Activated gamma-delta T cell treated with Interleukin-2 at 50 U/mL for 16 hours (primary cell): ENCODE measurements at places on chromosomes 12 and 14.

DNA sequence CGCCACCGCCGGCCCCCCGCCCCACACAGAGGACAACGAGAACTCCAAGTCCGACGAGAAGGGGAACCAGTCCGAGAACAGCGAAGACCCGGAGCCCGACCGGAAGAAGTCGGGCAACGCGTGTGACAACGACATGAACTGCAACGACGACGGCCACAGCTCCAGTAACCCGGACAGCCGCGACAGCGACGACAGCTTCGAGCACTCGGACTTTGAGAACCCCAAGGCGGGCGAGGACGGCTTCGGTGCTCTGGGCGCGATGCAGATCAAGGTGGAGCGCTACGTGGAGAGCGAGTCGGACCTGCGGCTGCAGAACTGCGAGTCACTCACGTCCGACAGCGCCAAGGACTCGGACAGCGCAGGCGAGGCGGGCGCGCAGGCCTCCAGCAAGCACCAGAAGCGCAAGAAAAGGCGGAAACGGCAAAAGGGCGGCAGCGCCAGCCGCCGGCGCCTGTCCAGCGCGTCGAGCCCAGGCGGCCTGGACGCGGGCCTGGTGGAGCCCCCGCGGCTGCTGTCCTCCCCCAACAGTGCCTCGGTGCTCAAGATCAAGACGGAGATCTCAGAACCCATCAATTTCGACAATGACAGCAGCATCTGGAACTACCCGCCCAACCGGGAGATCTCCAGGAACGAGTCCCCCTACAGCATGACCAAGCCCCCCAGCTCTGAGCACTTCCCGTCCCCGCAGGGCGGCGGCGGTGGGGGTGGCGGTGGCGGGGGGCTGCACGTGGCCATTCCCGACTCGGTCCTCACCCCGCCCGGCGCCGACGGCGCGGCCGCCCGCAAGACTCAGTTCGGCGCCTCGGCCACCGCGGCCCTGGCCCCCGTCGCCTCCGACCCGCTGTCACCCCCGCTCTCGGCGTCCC lies 150.9 kb downstream of the EGLN3 start:
- no peak for DNase-seq

- no peak for DNase-seq
Observed at GRCh38 chr14:56085471-56085870, 32.7 kb upstream of the PELI2 start.

DNA sequence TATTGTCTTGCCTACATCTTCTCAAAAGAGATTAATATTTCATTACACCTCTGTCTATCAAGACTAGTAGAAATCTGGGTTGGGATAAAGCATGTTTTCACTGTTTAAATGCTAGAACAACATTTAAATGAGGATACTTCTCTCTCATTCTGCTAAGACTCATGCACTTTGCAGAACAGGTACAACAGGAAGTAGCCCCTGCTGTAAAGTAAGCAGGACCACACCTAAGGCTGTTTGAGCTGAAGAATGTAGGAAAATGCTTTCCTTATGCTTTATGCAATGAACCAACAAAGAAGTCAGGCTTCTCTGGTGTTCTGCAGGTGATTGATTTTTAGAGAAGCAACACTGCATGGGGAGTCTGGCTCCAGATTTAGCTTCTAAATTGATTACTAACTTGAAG lies 89.4 kb downstream of the PAX9 start:
- no peak for DNase-seq

DNA sequence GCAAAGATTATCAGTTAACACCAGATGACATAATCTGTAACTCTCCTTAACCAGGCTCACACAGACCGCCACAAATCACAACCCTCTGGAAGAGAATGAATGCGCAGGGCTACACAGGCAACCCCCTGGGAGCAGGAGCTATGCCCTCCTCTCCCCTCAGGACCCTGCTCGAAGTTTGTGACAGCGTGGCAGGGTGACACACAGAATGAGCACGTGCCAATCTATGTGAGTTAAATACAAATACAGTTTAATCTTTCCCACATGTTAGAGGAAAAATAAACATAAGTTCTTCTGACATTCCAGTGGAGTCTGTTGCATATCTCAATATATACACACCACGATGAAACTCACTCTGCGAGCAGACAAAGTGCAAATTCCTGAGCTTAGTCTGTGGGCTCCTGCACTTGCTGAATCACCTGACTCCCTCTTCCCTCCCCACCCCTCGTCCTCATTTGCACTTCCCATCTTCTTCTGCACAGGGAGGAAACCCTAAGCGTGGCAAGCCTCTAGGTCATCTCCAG lies 37.6 kb downstream of the BCAT1 start:
- DNase-seq, result no peak

DNA sequence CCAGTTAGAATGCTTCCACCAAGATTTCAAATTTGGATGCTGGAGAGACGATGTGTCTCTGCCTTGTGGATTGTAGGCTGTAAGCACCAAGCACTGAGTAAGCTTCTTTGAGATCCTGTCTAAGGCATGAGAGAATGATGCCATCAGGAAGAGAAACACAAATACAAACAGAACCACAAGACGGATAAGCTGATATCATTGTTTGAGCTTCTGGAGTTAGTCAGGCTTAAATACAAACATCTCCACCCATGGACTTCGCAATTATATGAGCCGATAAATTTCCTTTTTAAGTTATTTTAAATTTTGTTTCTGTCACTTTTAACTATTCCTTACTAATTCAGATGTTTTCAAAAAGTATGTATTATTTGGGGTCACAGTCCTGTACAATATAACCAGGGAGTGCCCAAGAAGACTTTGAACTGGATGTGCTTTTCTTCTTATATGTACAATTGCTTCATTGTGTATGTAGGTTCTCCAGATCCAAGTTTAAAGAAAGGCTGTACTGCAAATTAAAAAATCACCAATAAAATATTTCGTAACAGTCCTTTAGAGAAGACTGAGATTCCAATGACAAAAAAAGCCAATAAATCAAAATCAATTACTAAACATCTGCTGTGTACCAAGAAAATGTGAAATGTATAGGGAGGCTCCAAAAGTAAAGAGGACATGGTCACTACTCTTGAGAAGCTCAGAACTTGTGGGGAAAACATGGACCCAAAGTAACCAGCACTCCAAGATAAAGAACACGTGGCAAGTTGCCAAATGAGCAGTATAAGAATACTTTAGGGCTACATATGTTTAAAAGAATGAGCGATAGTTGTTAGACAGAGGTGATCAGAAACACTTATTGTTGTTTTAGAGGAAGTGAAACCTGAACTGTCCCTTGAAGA lies 274.1 kb downstream of the ADAMTS20 start:
- no peak for DNase-seq

- no peak for DNase-seq
Observed at GRCh38 chr14:68018598-68018997, 199.0 kb downstream of the RAD51B start.

DNA sequence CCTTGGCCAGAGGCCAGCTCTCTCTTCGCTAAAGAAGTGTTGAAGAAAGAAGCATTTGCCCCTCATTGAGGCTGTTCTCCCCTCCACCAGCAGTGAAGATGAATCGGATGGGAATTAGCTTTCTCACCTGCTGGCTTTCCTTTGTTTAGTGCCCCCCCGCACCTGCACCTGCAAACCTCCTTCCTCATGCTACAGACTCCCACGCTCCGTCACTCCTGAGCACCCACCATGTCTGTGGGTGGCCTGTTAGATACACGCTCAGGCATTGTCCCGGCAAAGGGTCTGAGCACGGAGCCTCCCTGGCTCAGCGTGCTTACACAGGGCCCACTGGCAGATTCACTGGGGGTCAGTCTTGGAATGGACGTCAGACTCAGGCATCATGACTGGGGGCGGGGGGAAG lies 121.6 kb downstream of the GLT1D1 start:
- no peak for DNase-seq

GRCh38 chr14:89187501-89187900 lies 229.5 kb downstream of the FOXN3 start:
- DNase-seq, result no peak

DNA sequence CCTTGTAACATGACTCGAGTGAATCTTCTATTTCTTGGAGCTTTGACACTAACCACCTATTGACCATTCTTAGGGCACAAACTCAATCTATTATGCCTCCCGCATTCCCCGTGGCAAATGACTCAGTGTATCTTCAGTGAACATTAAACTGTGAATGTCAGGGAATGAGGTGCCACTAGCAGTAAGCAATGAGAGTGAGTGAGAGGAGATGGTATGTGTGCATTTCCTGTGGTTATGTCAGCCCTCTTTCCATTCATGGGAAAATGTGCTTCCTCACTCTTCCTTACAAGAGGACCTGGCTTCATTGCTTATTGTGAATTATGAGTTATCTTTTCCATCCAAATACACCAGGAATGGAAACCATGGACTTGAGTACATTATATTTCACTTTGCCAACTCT lies 229.2 kb downstream of the EMP1 start:
- no peak for DNase-seq

- no peak for DNase-seq
Observed at GRCh38 chr14:57364659-57365450, 25.5 kb upstream of the NAA30 start.

- DNase-seq, result no peak
Observed at GRCh38 chr12:57033431-57033830, 16.5 kb downstream of the MYO1A start.

DNA sequence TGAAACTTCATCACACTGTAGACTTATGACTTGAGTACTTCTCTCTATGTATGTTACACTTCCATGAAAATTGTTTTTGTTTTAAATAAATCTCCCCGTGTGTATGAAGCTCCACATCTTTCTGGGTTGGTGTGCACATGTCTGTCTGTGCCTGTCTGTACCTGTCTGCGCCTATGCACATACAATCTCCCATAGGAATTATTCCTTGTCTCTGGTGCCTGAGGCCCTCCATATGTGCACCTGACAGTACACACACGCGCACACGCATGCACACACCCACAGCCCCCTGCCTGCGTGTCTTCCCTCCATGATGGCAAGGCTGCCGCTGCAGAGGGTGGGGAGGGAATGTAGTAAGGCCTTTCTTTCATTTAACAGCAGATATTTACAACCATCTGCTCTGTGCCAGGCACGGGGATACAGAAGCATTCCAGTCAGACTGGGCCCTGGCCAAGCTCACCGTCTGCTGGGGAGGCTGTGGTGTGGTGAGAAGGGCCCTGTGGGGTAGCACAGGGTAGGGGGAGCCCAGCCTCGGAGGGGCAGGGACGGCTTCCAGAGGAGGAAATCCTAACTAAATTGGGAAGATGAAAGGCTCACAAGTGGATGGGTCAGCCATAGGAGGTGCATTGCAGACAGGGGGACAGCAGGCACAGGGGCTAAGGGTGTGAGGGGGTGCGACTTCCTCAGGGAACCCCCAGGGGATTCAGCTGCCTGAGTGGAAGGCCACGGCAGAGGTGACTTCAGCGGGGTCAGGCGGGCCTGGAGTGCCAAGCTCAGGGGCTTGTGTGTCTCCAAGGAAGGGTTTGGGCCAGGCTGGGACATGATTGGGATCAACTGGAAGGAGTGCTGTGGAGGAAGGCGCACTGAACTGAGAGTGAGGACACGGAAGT lies 26.1 kb downstream of the KRT8 start:
- DNase-seq, result no peak

GRCh38 chr14:59538936-59539335 lies 37.7 kb downstream of the CCDC175 start:
- DNase-seq, result no peak

DNA sequence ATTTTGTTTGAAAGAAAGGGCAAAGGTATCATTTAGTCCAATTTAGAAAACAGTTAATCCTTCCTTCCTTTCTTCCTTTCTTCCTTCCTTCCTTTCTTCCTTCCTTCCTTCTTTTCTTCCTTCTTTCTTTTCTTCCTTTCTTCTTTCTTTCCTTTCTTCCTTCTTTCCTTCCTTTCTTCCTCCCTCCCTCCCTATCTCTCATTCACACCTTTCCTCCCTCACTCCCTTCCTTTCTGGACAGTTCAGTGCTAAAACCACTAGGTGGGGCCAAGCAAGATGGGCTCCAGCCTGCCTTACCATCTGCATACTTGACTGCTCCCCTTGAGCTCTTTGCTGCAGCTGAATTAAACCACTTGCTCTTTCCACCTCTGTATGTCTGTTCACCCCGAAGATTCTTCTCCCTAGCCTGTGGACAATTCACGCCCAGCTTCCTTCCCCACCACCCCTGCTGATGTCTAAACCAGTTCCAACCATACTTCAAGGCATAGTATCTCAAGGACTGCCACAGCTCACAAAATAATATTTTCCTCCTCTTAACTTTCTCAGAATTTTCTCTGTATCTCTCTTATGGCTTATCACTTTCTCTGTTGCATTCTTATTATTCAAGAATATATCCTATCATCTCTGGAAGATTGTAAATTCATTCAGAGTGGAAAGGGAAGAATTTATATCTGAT lies 78.0 kb downstream of the DBX2 start:
- no peak for DNase-seq

DNA sequence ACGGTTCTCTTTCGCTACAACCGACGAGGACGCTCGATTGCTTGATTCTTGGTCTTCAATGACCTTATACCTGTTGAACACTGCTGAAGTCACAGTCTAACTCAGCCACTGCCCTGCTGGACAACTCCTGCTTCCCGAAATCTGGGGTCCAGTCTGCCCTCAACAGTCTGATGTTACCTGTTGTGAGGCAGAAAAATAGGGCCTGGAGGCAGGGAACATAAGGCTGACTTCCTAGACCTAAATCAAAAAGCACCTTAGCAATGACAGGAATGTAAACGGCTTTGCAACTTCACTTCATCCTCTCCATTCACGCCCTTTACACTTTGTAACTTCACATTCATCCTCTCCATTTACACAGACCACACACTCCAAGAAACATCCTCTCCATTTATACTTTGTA lies 597 bp upstream of the GLTP start:
- DNase-seq, result no peak

DNA sequence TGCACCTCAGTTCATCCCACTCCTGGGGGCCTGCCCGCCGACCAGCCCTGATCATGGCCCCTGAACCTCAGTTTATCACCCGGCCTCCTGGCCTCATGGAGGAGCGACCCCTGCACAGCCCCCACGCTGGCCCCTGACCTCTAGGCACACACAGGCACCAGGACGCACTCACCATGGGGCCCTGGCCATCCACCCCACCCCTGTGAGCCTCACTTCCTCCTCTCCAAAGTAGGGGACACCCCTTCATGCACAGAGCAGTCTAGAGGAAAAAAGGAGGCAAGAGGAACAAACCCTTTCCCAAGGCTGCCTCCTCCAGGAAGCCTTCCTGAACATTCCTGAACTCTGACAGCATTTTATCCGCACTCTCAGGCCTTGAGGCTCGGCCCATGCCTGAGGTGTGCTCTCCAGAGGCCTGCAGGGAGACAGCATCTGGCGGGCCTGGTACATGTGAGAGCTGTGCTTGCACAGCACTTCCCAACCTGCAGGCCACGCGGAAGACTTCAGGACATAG lies 39.4 kb downstream of the CCNK start:
- no peak for DNase-seq

DNA sequence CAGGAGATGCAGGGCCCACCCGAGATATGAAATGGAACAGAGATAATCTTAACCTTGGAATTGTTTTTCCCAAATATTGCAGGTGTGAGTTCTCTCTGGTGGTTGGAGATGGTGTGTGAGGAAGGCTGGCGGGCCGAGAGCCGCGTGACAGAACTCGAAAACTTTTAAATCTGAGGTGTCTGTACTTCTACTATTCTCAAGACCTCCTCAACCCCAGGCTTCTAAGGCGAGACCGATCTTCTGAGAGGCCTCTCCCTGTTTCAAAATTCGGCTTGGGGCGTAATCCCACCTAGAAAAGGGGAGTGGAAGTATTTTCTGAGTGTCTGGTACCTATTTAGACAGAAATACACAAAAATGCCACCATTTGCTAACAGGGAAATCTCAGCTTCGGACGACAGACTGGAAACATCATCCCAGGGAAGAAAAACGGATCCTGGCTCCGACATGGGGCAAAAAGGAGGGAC lies 611 bp downstream of the SARNP start:
- no peak for DNase-seq

- DNase-seq, result no peak
Observed at GRCh38 chr14:83975841-83976770, 1553.8 kb upstream of the FLRT2 start.

- DNase-seq, result no peak
Observed at GRCh38 chr14:62030387-62030786, 268.2 kb downstream of the SNAPC1 start.
